GM13977 (cell line): ENCODE measurements at places on chromosomes 13 and 19.

GRCh38 chr13:100529666-100530377 lies 58.8 kb downstream of the GGACT start:
- DNase-seq = no peak

GRCh38 chr13:30880856-30881155 lies 25.3 kb upstream of the MEDAG start:
- DNase-seq = no peak

DNA sequence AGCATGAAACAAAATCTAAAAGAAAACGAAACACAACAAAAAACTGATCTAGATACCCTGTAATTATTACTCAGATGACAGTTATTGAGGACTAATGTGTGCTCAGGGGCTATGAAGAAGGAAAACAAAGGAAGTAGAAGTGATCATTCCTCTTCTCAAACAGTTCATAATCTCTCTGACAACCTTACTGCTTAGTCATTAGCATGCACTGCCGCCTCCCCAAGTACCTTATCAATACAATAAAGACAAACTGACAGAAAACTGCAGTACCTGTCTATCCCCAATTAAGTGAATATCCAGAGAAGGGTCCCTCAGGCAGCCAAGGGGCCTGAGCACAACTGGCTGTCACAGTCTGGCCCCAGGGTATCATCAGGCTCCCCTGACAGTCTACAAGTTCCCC lies 22.0 kb upstream of the POU4F1 start:
- no peak for DNase-seq

GRCh38 chr19:31962561-31962996 lies 382.8 kb upstream of the ZNF507 start:
- no peak for DNase-seq

GRCh38 chr19:14114854-14115253 lies 2.7 kb downstream of the PRKACA start:
- DNase-seq = peak; percentile 60
